ENCODE measurements at places on chromosomes 1 and 21. TPM values are rescaled to one million over a fixed set of nuclear protein-coding genes. Genes with fewer than 3 reads are reported as not detected.

Gene AMPD1
- not detected for polyA plus RNA-seq

Gene KRTAP13-2
- not detected for polyA plus RNA-seq

Gene ANKRD34A
- 2.3 TPM for polyA plus RNA-seq

Gene RAB42
- polyA plus RNA-seq = 2.4 TPM

Gene PLEKHN1
- 1.7 TPM for polyA plus RNA-seq

Gene HES2
- polyA plus RNA-seq = not detected

Gene PLA2G2F
- polyA plus RNA-seq = not detected

Gene ATP1A4
- polyA plus RNA-seq = not detected

Gene TXNIP
- polyA plus RNA-seq = 169 TPM

Gene RPTN
- polyA plus RNA-seq = 0.05 TPM

Gene SELP
- polyA plus RNA-seq = not detected

Gene IFNAR1
- polyA plus RNA-seq = 65.1 TPM

Gene PGLYRP4
- polyA plus RNA-seq = not detected

Gene HYI
- polyA plus RNA-seq = 21.0 TPM

Gene CTTNBP2NL
- polyA plus RNA-seq = 38.4 TPM

Gene SLFNL1
- polyA plus RNA-seq = not detected

Gene UTS2
- not detected for polyA plus RNA-seq

Gene CDA
- polyA plus RNA-seq = 9.9 TPM

Gene LIN28A
- polyA plus RNA-seq = 0.14 TPM

Gene KCND3
- 0.08 TPM for polyA plus RNA-seq

Gene CFHR3
- polyA plus RNA-seq = not detected

Gene BTBD19
- 12.1 TPM for polyA plus RNA-seq

Gene TAL1
- not detected for polyA plus RNA-seq

Gene S100A3
- polyA plus RNA-seq = 7.5 TPM

Gene C1QB
- not detected for polyA plus RNA-seq

Gene MROH9
- not detected for polyA plus RNA-seq

Gene MAB21L3
- not detected for polyA plus RNA-seq

Gene AUNIP
- polyA plus RNA-seq = 2.3 TPM

Gene TMPRSS15
- not detected for polyA plus RNA-seq
